ENCODE measurements at places on chromosomes 1 and 21.

- DNase-seq, result no peak
These were observed 45.6 kb downstream of the ENAH start for GRCh38 chr1:225607355-225607754.

GRCh38 chr1:233719655-233720341 lies 105.9 kb downstream of the KCNK1 start:
- no peak for DNase-seq

- no peak for DNase-seq
These were observed 30.8 kb upstream of the CPLANE2 start for GRCh38 chr1:16267690-16268180.

GRCh38 chr1:226403201-226404034 lies 4.5 kb downstream of the PARP1 start:
- DNase-seq, result no peak

DNA sequence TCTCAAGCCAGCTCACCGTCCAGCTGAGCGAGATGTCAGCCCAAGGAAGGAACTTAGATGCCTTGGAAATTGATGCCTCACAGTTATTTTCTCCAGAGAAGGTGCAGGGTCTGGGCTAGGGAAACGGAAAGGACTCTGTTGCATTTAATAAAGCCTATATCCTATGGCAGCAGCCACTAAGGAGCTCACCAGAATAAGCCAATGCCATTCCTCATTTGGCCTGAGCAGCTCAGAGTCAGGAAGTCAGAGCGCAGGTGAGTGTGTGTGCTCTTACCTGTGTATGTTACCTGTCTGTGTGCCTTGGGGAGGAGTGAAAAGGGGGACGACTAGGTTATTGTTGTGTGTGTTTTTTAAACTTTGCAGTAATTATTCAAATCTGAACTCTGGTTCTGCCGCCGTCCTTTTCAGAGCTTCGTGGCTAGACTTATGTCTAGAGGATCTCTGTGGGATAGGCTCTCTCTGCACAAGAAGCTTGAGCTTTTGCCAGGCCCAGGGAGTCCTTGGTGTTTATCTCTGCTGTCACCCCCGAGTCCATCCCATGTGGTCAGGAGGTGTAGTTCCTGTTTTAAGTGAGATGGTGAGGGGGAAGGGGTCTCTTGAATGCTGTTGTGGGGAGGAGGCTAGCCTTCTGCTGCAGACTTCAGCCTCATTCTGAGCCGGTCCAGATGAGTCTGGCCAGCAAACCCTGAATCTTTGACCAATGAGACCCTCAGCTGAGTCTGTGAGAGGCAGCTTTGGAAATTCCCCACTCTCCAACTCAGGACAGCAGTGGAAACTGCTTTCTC lies 2.4 kb downstream of the TMCC2 start:
- no peak for DNase-seq

GRCh38 chr1:99704356-99704816 lies 58.5 kb downstream of the PALMD start:
- DNase-seq, result peak; percentile 15

GRCh38 chr1:57186455-57186854 lies 220.6 kb upstream of the C8B start:
- DNase-seq, result no peak
